GM23248 (cell line): ENCODE measurements at places on chromosomes 16 and 17. TPM values are rescaled to one million over a fixed set of nuclear protein-coding genes. Genes with fewer than 3 reads are reported as not detected.

ITGAL gene
- 0.65 TPM in 1 of 2 replicates, not detected in the other for total RNA-seq

RND2 gene
- 0.11 TPM in 1 of 2 replicates, not detected in the other for total RNA-seq

CCL1 gene
- total RNA-seq, result not detected in 2 replicates

VWA3A gene
- not detected in 2 replicates for total RNA-seq

GRCh38 chr16:19744670-19745069 lies 26.6 kb downstream of the IQCK start:
- DNase-seq, result no peak

GRCh38 chr16:62568926-62569325 lies 532.7 kb upstream of the CDH8 start:
- DNase-seq, result no peak

DNA sequence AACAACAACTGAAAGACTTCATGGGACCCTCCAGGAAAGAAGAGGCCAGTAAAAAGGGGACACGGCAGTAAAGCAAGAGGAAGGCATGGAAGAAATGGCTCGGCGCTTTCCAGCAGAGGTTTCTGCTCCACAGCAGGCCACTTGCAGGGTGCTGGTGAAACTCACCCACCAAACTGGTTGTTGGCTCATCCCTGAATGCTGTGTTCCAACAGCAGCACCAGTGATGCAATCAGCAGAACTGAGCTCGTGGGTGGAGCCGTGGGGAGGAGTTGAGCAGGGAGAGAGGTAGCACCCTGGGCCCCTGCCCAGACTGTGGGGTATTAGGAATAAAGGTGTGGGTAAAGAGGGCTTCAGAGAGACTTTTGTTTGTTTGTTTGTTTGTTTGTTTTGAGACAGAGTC lies 62.8 kb upstream of the ADCY9 start:
- peak; percentile 86 for DNase-seq

- peak; percentile 95 for DNase-seq
Measured at GRCh38 chr17:82418001-82418986, at the start of the genes HEXD and OGFOD3. HEXD (plus strand) TSS chr17:82418347; CDS start chr17:82419800, 1,453 bp downstream. OGFOD3 (minus strand) TSS chr17:82418586; CDS start chr17:82418485, 101 bp downstream.

- DNase-seq, result no peak
Measured at GRCh38 chr17:36931697-36932382, 5.4 kb upstream of the LHX1 start.

DNA sequence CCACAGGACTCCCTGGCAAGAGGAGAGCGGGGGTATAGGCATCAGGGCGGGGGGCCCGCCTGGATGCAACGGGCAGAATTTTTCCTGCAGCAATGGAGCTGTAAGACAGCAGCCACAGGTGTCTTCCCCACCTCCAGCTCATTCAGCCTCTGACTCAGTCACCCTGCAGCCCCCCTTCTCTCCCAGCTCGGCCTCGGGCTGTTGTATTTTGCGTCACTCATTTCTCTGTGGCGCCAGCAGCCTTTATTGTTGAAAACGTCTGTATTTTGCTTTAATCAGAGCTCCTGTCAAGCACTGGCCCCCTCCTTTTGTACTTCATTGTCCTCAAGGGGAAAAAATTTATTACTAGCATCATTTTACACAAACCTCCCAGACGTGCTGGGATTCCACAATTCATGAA lies 117.7 kb downstream of the WSCD1 start:
- no peak for DNase-seq

- peak; percentile 2 for DNase-seq
Measured at GRCh38 chr16:54128629-54129234, 157.9 kb downstream of the IRX3 start.

- no peak for DNase-seq
Measured at GRCh38 chr16:19582050-19582831, 26.7 kb downstream of the VPS35L start.

DNA sequence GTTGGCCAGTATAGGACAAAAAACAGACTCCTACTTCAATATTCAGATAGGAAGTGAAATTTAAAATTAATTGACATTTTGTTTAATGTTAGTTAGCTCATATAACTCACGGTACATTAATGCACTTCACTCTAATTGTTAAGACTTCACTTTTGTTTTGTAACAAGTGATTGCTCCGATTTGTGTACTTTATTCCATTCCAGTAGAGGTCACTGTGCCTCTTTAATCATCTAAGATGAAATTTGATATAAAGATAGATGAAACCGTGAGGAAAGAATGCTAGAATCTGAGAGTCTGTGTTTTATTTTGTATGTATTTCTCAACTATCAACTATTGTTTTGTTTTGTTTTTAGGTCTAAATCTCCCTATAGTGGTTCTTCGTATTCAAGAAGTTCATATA lies 29.0 kb downstream of the RBBP6 start:
- peak; percentile 52 for DNase-seq

DNA sequence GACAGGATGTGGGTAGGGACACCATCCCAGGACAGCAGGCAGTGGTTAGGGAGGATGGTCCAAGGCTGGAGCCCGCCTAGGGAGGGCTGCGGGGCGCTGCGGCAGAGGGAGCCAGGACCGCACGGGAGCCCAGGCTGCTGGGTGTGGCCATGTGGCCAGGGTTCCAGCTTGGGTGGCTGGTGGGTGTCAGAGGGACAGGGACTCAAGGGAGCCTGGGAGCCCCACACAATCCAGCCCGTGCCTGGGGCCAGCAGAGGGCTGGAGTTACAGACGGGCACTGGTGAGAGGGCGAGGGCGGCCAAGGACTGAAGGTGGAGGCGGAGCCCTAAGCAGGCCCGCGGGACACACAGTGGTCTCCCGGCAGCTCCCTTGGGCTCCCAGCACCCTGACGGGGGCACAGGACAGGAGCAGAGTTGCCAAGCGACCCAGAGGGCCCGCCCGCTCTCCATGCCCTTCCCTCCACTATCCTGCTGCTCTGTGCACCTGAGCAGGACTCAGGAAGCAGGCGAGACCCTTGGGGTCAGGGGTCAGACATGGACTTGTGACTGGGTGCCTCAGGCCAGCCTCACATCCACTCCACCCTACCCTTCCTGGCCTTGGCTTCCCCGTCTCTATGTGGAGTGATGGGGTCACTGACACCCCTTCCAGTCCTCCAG lies 7.1 kb downstream of the MRPL28 start:
- DNase-seq, result no peak

GRCh38 chr16:89845417-89845816 lies 17.1 kb downstream of the SPIRE2 start:
- no peak for DNase-seq

DNA sequence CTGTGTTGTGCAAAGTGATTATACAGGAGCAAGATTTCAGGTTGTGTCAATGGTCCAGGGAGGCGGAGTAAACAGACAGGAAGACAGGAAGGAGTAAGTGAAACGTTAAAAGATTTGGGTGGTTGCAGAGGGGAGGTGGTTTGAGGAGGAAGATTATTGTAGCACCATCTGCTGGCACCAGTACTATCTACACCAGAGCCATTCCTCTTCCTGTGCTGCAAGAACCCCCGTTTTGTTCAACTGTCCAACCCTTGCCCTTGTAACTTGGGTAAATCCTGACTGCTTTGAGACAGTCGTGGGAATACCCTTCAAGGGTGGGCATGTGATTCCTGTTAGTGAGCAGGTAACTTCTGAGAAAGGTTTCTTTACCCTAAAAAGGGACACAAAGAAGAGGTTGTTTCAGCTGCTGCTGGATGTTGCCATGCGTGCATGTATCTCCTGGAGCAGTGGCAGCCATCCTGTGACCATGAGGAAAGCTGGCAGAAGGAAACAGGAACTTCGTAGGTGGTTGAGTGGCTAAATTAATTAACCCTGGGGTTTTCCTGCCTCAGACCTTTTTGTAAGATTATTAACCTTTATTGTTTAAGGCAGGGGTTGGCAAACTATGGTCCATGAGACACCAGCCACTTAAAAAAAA lies 124.1 kb downstream of the PRKCA start:
- DNase-seq, result peak; percentile 11
